ENCODE measurements at places on chromosomes 6 and 20. TPM values are rescaled to one million over a fixed set of nuclear protein-coding genes. Genes with fewer than 3 reads are reported as not detected.

DNA sequence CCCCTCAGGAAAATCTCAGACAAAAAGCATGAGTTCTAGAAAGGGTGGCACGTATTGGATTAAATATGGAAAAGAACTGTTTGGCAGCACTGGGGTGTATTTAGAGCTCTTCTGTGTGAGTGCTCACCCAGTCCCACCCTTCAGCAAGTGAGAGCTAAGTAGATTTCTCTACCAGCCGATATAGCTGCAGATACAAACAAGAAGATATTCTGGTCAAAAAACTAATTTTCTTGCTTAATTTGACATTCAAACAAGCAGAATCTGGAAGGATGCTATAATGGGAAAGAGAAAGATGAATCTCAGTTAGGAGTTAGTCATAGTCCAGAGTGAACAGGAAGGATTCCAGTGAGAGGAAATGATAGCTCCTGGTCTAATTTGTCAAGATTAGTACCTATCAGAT lies 232.1 kb downstream of the TMEM242 start:
- no peak overlapping the region for H3K27ac ChIP-seq
- no peak for DNase-seq
- peaks cover 18% of the 10 kb centered on the region for H3K4me1 ChIP-seq
- peaks cover 11% of the 10 kb centered on the region for H3K36me3 ChIP-seq
- no peaks in the 10 kb centered on the region for H3K27me3 ChIP-seq

- DNase-seq, result peak; percentile 67
- peak overlapping the region; percentile 43 for H3K27ac ChIP-seq
Observed at GRCh38 chr6:43376551-43376981, 7.1 kb upstream of the ZNF318 start.

DNA sequence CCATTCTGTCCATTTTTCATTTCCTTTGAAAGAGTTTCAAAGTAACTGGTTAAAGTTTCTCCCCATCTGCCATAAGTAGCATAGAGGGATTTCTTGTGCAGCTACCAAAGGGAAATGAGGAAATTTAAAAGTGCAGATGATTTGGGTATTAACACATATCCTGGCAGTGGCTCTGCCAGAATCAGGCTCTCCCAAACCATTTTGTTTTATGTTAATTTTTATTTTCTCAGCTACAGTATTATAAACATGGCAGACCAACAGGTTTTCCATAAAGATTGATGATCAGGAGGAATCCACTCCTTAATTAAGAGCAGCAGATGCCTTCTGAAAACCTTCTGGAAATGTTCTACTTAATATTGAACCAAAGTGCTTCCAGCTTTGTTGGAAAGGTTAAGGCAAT lies 13.9 kb downstream of the PLCB4 start:
- DNase-seq, result no peak
- H3K36me3 ChIP-seq, result no peaks in the 10 kb centered on the region
- no peaks in the 10 kb centered on the region for H3K27me3 ChIP-seq
- H3K27ac ChIP-seq, result no peak overlapping the region

GRCh38 chr20:5216663-5217062 lies 89.9 kb downstream of the CDS2 start:
- no peaks in the 10 kb centered on the region for H3K4me1 ChIP-seq
- H3K27me3 ChIP-seq, result no peaks in the 10 kb centered on the region
- H3K27ac ChIP-seq, result no peak overlapping the region
- DNase-seq, result no peak
- H3K4me3 ChIP-seq, result no peak overlapping the region

GRCh38 chr20:45781391-45781931 lies 10.2 kb downstream of the WFDC3 start:
- H3K27me3 ChIP-seq, result peaks cover 2% of the 10 kb centered on the region
- no peaks in the 10 kb centered on the region for H3K36me3 ChIP-seq
- DNase-seq, result no peak
- no peak overlapping the region for H3K27ac ChIP-seq
- peaks cover 4% of the 10 kb centered on the region for H3K4me1 ChIP-seq
- no peak overlapping the region for H3K4me3 ChIP-seq

DNA sequence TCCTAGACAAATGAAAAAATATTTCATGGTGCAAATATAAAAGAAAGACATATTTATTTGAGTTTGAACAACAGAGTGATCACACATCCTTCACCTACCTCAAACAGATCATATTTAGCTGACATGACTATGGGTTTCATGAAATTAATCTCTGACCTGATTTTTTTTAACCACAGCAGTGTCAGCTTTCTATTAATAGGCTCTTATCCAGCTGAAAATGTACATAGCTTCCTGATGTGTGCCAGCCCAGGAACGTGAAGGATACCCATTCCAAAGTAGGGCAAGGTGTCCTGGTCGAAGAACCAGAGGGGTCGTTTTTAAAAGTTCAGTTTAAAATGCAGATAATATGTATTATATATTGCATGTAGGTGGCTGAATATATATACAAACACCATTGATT lies 19.8 kb downstream of the TRDN start:
- no peaks in the 10 kb centered on the region for H3K4me1 ChIP-seq
- no peak overlapping the region for H3K4me3 ChIP-seq
- no peaks in the 10 kb centered on the region for H3K36me3 ChIP-seq

DNA sequence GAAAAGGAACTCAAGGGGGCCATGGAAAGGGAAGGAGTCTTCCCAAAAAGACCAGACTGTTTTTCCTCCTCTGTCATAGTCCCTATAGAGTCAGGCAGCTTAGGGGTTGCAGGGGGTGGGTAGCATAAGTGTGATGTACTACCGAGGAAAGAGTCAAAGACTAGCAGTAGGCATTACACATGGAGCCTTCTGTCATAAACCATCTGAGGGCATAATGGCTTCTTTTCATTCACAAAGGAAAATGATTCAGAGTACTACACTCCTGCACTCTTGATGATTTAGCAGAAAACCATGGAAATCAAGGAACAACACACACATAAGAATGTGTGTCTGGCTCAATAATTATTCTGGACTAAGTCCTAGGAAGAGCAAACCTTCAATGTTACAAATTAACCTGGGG lies 14.9 kb downstream of the PLN start:
- peaks cover 17% of the 10 kb centered on the region for H3K36me3 ChIP-seq
- peaks cover 35% of the 10 kb centered on the region for H3K4me1 ChIP-seq
- no peak overlapping the region for H3K27ac ChIP-seq
- no peaks in the 10 kb centered on the region for H3K27me3 ChIP-seq
- DNase-seq, result no peak
- no peak overlapping the region for H3K4me3 ChIP-seq

SLC17A1 gene
- total RNA-seq, result 0.09 TPM

DNA sequence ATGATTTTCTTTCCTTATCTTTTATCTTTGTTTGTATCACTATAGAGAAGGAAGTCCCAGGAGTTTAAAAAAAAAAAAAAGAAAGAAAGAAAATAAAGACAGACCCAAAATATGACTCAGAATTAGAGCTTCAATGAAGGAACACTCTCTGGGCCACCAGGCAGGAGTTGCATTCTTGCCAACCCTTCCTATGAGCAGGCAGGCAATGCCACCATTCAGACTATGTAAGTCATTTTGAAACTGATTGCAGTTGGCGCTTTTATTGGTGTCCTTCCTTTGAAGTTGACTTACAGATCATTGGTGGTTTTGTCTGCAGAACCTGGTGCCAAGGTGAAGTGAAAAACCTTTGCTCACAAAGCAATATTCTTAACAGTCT lies 50.3 kb downstream of the MYB start:
- H3K27me3 ChIP-seq, result no peaks in the 10 kb centered on the region
- no peaks in the 10 kb centered on the region for H3K36me3 ChIP-seq
- H3K27ac ChIP-seq, result no peak overlapping the region
- H3K4me3 ChIP-seq, result no peak overlapping the region

ZC3H12D gene
- 72.2 TPM for total RNA-seq

LRFN2 gene
- not detected for total RNA-seq

GRCh38 chr6:122604676-122605075 lies 5.5 kb upstream of the PKIB start:
- H3K27ac ChIP-seq, result no peak overlapping the region
- H3K27me3 ChIP-seq, result peaks cover 16% of the 10 kb centered on the region
- H3K4me3 ChIP-seq, result no peak overlapping the region

DEFB129 gene
- not detected for total RNA-seq
